Fibroblast of skin of back (primary cell): ENCODE measurements at places on chromosomes 2 and 18.

DNA sequence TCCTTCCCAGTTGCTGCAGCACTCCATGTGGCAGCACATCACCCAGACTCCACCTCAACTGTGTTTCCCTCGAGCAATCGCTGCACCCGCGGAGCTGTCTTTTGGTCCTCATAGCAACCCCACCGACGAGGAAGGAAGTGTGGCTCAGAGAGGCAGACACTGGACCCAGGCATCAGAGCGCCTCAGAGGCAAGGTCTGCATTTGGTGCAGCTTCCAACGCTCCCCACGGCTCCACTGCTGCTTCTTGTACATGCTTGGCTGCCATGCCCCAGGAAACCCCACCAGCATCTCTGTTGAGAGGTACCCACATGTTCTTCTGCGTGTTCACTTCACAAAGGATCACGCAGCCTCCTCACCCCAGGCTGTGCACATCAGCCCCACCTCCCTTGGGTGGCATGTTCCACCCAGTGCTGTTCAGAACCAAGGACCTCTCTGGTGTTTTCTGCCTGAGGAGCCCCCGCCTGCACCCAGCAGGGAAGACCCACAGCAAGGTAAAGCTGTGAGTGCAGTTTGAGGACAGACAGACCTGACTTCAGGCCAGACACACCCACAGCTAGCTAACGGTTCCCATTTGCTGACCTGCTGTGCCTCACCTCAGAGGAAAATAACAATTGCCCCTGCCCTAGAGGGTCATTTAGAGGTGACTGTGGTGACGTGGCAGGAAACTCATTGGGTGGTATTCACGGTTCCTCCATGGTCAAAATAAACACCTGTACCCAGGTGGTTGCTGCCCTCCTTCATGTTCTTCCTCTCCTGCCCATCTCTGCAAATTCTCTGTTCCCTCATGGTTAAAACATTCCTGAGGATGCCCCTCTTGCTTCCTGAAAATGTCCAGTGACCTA lies 326.3 kb upstream of the MYT1L start:
- no peak for DNase-seq

DNA sequence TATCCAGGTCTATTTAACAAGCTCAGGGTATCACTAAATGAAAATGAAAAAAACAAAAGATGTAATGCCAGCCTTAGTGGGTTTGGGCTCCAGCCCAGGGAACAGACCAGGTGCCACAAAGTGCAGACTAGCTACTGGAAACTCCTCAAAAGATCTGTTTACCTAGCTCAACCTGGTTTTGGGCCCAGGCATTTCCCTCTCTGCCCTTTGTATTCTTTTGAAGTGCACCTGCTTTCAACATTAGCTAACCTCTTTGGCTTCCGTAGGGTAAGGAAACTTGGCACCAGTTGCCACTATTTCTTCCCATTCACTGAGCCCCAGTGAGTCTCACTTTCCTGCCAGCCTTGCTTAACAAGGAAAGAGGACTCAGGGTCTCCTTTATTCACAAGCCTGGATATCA lies 123.6 kb upstream of the CDCA7 start:
- no peak for DNase-seq

- DNase-seq = no peak
These were observed 58.7 kb downstream of the CD226 start for GRCh38 chr18:69889009-69889408.

DNA sequence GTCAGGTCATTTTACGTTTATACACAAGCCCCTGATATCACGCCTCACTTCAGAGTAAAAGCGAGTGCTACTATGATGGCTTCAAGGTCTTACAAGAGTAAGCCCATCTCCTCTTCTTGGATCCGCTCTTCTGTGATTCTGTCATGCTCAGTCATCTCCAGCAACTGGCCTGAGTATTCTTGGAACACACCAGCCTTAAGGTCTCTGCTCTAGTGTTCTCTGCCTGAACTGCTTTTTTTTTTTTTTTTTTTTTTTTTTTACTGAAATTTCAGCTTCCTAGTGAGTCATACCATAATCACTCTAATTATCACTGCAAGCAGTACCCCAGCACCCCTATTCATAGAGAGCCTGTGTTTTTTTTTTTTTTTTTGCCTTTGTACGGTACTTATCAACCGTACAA lies 1228.9 kb downstream of the CNTNAP5 start:
- DNase-seq = no peak

- DNase-seq = peak; percentile 100
These were observed 114.5 kb upstream of the STPG4 start for GRCh38 chr2:47269316-47270232.
